ENCODE measurements at places on chromosomes 7 and 10.

GRCh38 chr7:87129848-87130247 is 22.4 kb upstream of the DMTF1 start:
- ATAC-seq: no peak

GRCh38 chr10:101781984-101782810 is 1.0 kb downstream of the NPM3 start:
- no peak for ATAC-seq

GRCh38 chr10:132479024-132479602 is 58.5 kb upstream of the INPP5A start:
- ATAC-seq: no peak

- ATAC-seq: no peak
These were observed 120.4 kb downstream of the MALRD1 start for GRCh38 chr10:19169041-19169440.

GRCh38 chr7:30679664-30680063 is 2.6 kb downstream of the CRHR2 start:
- no peak for ATAC-seq

DNA sequence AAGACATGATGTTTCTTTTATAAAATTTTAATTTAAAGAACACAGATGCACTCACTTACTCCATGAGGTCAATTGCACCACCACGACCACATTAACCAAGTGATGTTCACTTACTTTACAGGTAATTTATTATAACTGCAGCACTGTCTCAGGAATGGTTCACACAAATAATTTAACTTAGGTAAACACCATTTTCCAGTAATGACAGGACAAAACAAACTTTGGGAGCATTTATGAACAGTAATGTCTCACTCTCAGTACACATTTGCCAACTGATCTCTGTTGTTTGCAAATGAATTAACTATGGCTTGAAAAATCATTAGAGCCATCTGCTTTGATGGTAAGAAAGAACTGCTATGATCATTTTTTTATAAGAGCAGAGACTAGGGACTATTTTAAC is 150.4 kb downstream of the ETV1 start:
- ATAC-seq: no peak

- peak; percentile 89 for ATAC-seq
These were observed 87.8 kb downstream of the BTRC start for GRCh38 chr10:101441541-101442455.

GRCh38 chr10:126234630-126235029 is 153.6 kb downstream of the ADAM12 start:
- ATAC-seq: no peak

DNA sequence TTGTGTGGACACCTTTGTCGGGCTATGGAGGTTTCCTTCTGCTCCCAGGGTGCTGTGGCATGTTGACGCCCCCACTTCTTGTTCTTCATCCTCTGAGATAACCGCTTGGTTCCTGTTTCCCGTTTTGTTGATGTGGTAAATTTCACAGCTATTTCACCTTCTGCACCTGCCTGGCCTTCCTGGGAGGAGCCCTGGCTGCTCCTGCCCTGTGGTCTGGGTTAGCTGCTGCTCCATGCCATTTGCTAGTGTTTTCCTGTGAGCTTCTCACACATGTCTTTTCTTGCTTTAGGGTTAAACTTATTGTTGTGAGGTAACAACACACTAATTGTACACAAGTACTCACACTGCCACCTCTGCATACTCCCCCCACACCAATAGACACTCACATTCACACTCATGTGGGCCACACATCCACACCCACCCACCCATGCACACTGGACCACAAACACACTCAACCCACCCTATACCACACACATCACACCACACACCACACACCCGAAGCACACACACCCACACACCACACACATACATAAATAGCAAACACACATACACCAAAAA is 46.5 kb upstream of the MSMB start:
- ATAC-seq: no peak

GRCh38 chr10:68049289-68050078 is 25.6 kb downstream of the HERC4 start:
- ATAC-seq: no peak

GRCh38 chr10:101055411-101055810 is 6.4 kb upstream of the KAZALD1 start:
- ATAC-seq: no peak

DNA sequence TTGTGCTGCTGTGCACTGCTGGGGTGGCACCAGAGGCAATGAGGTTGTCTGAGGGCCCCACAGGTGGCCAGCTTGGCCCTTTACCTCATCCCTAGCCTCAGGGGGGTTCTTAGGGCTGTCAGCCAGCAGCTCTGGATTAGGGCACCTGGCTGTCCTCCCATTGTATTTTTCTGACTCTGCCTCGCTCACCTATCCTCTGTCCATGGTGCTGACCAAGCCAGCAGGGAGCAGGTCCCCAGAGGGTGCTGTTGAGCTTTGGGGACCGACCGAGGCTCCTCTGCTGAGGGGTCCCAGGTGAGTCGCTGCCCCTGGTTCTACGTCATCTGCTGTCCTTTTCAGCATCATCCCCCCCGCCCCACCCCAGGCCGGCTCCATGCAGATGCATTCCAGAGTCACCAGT is 32.1 kb upstream of the ZNF735 start:
- ATAC-seq: no peak

GRCh38 chr7:133461421-133461820 is 208.5 kb downstream of the EXOC4 start:
- ATAC-seq: no peak

GRCh38 chr7:18450019-18450418 is 45.5 kb upstream of the HDAC9 start:
- ATAC-seq: no peak

GRCh38 chr10:71267508-71268240 is 51.4 kb upstream of the SLC29A3 start:
- no peak for ATAC-seq

GRCh38 chr7:92133737-92134270 is 473 bp downstream of the CYP51A1 start:
- ATAC-seq: peak; percentile 56
